ENCODE measurements at places on chromosomes 7 and 10.
A peak's percentile ranks its signal among the peaks of the same experiment; 100 is the strongest.

DNA sequence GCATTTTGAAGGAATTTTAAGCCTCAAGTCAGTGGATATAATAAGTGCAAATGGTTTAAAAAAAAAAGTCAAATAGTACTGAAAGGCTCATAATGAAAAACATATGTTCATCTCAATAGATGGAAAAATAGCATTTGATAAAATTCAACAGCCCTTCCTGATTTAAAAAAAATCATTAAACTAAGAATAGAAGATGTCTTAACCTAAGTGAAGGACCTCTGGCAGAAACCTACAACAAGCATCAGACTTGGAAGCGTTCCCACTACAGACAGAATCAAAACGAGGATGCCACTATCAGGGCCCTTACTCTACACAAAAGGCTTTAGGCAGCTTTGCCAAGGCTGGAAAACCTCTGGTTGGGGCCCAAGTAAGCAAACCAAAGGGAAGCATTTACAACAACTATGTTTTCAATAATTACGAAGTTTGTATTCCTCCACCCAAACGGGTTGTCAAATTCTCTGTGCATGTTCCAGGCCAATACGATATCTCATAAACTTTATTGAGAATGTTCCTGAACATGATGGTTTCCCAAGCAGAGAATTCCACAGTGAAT lies 45.1 kb downstream of the CYTH3 start:
- DNase-seq: no peak

GRCh38 chr10:49837051-49837478 lies 74.9 kb upstream of the OGDHL start:
- no peak for DNase-seq

GRCh38 chr10:112507988-112508387 lies 61.0 kb downstream of the VTI1A start:
- no peak for DNase-seq

DNA sequence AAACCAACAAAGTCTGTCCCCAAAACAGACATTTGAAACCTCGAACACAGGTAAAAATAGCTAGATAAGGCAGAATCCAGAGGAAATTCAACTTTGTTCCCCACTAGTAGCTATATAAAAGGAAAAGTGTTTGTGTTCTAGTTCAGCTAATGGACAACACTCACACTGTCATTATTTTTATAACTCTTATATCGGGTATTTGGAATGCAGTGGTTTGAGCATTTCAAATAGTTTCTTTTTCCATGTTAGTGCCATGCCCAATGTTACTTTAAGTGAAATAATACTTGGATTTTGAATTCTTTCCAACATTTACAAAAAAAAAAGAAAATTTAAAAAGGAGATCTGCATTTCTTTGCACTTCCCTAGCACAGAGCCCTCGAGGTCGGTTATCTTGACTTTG lies 213.6 kb downstream of the DOCK4 start:
- no peak for DNase-seq

- DNase-seq: no peak
These were observed 120.0 kb downstream of the SRPK2 start for GRCh38 chr7:105268511-105269392.

DNA sequence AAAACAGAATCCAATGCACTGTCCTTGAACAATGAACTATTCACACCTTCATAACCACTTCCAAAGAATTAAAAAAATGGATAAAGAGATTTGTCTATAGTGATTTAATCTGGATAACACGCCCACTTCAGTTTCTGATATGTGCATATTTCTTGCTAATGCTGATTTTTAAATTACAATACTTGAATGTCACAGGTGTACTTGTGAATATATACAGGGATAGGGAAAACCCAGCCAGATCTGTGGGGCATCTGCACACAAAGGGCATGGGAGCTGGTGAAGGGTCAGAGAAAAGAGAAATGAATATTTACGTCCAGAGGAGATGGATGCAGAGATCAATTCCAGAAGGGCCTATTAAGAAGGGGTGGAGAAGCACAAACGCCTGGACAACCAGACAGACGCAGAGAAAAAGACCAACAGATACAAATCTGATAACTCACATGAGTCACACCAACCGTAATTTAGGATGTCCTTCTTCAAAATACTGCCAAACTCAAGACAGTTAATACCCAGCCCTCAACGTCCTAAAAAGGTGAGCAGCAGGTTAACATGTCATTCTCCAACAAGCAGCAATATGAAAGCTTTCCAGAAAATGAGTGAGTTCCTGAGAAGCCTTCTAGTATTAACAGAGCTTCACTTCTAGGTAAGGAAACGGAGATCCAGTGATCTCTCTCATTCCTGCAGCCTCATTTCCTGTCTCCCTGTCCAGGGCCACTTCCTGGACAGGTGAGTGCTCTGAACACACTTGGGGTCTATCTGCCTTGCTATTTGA lies 41.9 kb downstream of the PIP4K2A start:
- no peak for DNase-seq

DNA sequence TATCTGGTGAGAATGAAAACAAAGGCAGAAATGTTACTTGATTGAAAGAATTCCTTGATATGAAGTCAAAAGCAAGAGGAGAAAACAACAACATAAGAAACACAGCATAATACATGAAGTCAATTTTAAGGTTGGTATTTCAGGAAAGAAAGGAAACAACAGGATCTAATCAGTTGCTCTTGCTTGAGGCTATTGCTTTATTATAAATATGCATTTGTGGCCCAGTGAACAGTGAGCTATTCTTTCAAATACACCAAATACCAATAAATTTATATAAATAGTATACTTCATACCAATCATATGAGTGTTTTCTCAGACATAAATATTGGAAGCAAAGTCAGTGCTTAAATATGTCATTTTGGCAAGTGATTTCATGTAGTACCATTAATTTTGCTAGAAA lies 806.6 kb downstream of the NXPH1 start:
- no peak for DNase-seq

DNA sequence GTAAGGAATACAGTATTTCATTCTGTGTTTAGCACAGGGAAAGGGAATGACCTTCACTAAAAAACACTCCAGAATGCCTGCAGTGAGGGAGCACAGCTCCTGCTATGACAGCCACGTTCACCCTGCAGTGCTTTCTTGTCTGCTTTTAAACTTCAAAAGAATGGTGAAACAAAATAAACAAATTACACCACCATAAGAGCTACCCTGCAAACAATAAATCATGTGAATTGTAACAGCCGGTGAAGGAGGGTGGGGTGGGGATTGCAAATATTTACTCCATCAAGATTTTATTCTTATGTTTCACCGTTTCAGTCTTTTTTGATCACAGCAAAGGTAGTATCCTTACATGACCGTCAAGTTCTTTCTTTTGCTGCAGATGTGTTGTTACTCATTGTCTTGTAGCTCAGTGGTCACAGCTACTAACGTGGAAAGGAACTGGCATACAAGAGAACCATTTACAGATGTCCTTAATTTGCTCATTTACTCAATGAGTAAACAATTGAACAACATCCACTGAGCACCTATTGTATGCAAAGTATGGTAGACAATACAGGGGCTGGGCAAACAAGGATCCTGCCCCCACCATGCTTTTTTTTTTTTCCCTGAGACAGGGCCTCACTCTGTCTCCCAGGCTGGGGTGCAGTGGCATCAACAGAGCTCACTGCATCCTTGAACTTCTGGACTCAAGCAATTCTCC lies 4.1 kb upstream of the CHN2 start:
- no peak for DNase-seq

- no peak for DNase-seq
These were observed 101.7 kb upstream of the KLF6 start for GRCh38 chr10:3886641-3887251.

DNA sequence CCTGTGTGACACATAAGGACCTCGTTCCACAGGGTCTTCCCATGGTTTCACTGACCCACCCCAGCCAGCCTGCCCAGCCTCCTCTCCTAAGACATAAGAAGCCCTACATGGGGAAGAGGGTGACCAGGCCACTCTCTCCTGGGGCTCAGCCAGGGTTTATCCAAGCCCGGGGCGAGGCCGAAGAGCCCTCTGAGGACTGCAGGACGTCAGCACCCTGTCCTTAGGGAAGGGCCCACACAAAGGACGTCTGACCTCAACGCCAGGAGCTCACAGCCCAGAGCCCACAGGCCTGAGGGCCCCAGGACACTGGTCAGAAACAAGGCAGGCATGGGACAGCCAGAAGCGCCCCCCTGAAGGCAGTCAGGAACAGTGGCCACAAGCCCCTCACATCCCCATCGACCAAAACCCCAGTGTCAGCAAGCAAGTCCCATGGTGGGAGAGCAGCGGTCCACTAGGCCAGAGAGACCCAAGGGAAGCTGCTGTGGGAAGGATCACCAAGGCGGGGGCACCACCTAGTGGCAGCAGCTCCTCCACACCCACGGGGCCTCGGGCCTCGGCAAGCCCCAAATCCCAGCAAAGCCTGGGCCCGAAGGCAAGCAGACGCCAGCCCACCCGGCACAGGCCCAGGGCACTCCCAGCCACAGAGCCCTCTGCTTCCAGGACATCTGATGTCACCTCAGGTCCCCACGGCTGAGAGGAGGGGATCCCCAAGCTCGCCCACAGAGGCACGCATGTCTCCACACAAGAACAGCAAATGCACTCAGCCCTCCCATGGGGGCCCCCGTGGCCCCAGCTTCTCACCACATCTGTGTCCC lies 23.4 kb downstream of the MAD1L1 start:
- peak; percentile 79 for DNase-seq

DNA sequence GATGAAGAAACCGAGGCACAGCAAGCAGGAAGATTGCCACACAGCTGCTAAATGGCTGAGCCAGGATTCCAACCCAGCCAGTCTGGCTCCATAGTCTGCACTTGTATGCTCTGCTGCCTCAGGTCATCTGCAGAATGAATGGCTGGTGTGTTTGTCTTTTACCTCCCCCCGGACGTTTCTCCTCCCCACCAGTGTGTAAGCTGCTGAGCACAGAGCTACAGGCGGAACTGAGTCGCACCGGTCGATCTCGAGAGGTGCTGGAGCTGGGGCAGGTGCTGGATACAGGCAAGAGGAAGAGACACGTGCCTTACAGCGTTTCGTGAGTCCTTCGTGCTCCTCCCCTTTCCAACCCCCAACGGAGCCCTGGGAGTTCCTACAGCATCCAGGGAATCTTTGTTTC lies 2.6 kb downstream of the CNPY4 start:
- no peak for DNase-seq

DNA sequence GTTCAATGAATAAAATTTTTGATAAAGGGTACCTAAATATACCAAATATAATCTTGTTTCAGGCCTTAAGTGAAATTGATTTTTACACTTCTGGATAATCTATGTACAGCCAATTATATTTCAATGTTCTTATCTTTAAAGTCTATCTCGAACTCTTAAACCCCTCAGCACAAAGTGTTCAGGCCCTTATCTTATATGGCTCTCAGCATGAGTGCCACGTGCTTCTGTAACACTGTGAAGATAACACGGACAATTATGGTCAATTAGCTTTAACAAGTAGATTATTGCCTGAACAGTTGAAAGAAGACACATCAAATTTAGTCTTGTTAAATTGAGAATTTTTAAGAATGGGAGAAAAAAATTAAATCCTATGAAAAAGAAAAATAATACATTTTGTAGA lies 40.4 kb upstream of the DMTF1 start:
- no peak for DNase-seq

DNA sequence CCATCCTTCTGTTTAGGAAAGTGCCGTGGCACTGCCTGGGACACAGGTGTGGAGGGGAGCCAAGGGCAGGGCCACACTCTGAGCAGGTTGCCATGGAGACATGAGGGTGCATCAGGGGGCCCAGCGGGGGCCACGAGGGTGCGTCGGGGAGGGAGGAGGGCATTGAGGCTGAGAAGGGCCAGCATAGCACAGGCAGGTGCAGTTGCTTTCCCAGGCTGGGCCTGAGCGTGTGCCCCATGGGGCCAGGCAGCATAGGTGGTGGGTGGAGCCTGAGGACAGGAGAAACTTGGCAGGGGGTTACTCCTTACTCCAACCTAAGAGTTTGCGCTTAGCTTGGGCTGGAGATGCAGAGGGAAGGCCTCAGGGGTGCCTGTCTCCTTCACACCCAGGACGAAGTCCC lies 15.2 kb downstream of the YKT6 start:
- DNase-seq: no peak

- DNase-seq: peak; percentile 89
These were observed 29.3 kb upstream of the GIMAP8 start for GRCh38 chr7:150420987-150421674.

- no peak for DNase-seq
These were observed 108.0 kb downstream of the MKX start for GRCh38 chr10:27637601-27638000.

DNA sequence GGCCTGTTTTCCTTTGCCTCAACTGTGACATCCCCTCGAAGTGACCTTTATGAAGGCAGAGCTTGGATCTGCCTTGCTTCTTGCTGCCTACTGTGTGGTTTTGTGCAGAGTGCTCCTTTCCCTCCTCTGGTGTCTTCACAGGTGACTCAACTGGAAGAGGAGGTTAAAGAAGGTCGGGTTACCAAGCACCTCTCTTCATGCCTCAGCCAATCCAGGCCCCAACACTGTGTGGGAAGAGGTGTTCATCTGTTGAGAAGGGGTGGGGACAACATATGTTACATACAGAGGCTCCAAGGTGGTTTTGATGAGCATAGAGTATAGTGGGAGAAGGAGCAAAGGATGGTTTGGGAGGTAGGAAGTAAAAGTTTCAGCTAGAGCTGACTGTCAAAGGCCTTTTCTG lies 155.7 kb downstream of the AUTS2 start:
- no peak for DNase-seq

GRCh38 chr10:132942101-132943057 lies at the start of gene CFAP46:
CFAP46 (minus strand) TSS chr10:132942570; CDS start chr10:132942484, 86 bp downstream.
- no peak for DNase-seq

DNA sequence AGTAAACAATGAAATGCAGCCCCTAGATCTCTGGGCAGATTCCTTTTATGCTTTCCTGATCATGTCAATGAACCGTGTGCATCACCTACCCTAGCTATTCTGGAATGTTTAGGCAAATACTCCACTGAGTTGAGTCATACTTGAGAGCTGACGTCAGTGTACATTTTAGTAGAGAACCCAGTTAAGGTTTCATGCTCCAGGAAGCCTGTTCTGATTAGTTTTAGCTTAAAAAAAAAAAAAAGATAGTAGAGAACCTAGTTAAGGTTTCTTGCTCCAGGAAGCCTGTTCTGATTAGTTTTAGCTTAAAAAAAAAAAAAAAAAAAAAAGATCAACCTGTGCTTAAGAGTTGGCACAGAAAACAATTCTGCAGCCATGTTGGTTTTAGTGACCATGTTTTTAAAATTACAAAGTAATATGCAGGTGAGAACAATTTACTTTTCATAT lies 3.7 kb upstream of the MCU start:
- DNase-seq: no peak

GRCh38 chr7:135846339-135846738 lies 97.7 kb upstream of the FAM180A start:
- DNase-seq: no peak

DNA sequence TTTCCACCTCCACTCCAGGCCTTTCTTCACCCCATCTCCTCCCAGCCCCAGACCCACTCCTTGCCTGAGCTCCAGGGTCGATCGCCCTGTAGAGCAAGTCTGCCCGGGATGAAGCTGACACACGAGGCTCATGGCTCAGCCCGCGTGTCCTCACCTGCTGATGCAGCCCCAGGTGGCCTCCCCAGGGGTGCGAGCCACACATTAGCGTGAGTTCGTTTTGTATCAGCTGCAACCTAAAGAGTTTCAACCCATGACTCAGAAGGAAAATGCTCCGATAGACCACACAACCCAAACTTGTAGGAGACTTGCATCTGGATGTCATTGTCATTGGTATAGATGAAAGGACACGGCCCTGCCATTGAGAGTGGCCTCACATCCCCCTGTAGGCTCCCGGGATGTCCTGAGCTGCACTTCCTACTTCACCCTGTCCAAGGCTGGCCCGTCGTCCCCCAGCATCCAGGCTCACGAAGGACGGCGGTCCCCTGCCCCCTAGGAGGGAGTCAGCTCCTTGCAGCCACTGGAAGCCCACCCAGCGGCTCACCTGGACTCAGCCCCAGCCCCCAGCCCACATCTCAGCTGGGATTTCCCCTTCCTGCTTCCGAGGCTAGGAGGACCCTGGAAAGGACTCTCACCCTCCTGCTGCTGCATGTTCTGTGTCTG lies 97.7 kb downstream of the HTR5A start:
- no peak for DNase-seq

Measured in suprapubic skin (tissue), 4 donors.